ENCODE measurements at places on chromosomes 16 and 17.

GRCh38 chr16:57619606-57620334 lies 8.7 kb upstream of the ADGRG1 start:
- peak; percentile 64 for DNase-seq

DNA sequence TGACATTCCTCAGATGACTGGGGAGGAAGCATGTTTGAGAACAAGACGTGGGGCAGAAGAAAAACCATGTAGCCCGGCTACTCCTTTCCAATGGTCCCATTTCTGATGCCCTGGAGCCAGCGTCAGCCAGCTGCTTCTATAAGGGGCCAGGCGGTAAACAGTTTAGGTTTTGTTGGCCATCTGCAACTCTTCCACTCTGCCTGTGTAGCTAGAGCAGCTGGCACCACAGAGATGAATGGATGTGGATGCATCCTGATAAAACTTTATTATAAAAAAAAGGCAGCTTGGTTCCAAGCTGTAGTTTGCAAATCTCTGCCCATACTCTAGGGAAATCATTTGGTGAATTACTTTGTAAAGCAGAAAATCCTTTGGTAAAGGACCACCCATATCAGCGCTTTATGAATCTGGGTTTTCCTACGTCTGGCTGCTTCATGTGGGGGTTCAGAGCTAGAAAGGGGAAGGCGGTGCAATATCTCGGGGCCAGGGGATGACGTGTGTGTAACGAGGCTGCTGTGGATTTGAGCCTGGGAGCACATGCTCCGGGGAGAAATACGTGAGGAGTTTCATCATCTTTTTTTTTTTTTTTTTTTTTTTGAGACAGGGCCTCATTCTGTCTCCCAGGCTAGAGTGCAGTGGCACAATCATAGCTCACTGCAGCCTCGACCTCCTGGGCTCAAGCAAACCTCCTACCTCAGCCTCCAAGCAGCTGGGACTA lies 3.4 kb upstream of the SRL start:
- DNase-seq: no peak

- DNase-seq: no peak
These were observed 26.1 kb downstream of the UBE2O start for GRCh38 chr17:76426853-76427252.

DNA sequence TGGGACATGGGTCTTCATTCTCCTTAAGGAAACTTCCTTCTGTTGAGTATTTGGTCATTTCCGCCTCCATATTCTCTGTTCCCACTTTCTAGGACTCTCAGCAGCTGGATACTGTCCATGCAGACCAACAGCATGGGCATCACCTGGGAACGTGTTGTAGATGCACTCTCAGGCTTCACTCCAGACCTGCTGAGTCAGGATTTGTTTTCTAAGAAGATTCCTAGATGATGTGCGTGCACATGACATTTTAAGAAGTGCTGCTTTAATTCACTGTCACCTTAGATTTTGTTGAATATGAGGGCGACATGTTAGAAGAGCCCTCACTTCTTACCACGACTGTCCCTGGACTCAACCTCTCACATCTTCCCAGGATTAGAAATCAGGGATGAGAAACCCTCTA lies 10.0 kb upstream of the SDK2 start:
- DNase-seq: no peak

GRCh38 chr16:78235168-78235800 lies 135.8 kb downstream of the WWOX start:
- peak; percentile 14 for DNase-seq

DNA sequence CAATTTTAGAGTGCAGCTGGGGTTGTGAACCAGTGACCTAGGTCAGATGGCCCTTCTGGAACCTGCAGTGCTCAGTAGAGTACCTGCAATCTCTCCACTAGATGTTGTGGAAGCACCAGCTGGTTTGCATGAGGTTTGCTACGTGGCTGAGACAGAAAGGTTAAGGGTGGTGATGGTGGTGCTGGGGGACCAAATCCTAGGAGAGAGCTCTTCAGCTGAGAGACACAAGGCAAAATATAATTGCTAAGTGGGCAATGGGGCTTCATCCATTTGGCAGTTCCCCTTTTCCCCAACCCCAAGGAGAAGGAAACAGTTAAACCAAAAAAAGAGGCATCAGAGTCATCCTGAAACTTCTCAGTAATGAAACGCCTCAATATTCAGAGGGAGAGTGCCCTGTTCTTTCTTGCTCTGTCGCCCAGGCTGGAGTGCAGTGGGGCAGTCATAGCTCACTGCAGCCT lies 13.9 kb downstream of the ITPRIPL2 start:
- DNase-seq: no peak

DNA sequence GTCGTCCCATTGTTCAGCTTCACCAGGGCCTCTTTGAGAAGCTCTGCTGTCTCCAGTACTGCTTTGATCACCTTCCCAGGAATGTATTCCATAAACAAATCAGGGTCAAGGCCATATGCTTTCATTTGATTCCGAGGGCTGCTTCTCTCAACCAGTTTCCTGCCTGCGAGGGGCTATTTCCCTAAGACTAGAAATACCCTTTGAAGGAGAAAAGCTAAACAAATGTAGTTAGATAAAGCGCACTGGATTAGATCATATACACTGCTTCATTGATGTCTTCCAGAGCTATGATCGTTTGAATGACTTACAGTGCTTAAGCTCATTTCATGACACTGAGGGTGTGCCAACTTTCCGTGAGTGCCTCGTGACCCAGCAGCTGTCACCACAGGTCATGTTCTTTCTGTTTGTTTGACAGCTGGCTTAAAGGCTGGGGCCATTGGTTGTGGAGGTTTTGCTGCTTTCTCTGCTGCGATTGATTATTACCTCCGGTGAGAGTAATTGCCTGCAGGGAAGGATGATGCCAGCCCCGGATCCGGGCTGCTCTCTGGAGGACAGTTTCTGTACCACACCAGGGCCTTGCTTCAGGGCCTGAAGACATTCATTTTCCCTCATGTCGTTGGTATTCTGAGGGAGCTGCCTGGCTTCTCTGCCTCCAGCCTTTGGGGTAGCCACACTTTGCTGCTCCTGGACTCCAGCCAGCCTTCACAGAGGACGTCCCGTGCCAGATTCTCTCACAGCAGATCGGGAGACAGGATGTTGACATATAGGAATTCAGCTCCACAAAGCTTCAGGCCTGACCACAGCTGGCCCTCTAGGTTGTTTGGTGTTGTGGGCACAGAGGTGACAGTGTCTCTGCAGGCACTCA lies 3.9 kb downstream of the TIMM22 start:
- no peak for DNase-seq

DNA sequence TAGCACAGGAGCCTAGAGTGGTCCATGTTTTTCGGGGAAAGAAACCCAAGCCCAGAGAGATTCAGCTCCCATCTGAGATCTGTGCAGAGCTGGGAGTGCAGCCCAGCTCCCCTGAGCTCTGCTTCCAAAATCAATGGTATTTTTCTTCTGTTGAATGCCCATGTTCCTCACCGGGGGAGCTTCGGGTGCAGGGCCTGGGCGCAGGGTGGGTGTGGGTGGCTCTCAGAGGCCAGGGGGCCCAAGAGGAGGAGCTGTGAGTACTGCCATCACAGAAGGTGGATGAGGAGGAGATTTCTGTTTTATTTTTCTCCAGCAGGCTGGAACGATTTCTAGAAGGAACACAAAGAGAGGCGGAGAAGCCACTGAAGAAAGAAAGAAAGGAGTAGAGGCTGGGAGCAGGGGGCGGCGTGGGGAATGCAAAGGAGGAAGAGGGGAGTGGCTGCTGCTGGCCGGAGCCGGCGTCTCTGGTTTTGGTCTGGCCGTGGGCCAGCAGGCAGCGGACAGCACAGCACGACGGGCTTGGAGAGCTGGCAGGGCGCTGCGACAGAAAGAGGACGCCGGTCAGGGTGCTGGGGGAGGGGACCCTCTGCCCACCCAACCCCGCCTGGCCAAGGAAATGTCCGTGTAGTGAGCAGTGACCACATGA lies 76.2 kb upstream of the KSR1 start:
- no peak for DNase-seq

GRCh38 chr16:68713361-68713760 lies 23.7 kb upstream of the CDH1 start:
- no peak for DNase-seq

DNA sequence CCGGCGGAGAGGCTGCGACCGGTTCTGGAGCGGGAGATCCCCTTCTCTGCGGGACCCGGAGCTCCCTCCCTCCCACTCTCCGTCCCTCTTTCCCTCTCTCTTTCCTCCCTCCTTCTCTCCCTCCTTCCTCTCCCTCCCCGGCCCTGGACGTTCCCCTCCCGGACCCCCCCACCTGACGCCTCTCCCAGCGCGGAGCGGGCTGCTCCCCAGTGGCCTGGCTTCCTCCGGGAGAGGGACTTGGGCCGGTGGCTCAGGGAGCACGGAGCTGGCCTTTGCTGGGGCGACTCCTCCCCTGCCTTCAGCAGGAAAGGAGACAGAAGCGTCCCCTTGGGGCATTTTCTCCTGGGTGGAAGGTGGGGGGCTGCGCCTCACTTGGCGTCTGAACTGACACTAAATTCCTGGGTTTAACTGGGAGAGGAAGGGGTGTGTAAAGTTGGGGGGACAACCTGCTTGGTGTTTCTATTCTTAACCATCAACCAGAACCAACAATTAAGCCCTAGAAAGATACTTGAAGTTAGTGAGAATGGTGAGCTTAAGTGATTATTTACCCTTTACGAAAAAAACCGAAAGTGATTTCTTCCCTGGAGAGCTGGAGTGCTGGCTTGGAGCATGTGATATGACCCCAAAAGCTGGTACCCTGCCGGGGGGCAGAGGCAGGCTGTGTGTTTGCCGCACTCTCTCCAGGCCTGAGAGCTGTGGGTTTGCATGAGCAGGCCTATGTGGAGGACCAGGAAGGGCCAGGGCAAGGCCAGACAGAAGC lies 775 bp downstream of the SPIRE2 start:
- DNase-seq: no peak

- no peak for DNase-seq
These were observed 64.6 kb downstream of the KPNA2 start for GRCh38 chr17:68100000-68100641.

DNA sequence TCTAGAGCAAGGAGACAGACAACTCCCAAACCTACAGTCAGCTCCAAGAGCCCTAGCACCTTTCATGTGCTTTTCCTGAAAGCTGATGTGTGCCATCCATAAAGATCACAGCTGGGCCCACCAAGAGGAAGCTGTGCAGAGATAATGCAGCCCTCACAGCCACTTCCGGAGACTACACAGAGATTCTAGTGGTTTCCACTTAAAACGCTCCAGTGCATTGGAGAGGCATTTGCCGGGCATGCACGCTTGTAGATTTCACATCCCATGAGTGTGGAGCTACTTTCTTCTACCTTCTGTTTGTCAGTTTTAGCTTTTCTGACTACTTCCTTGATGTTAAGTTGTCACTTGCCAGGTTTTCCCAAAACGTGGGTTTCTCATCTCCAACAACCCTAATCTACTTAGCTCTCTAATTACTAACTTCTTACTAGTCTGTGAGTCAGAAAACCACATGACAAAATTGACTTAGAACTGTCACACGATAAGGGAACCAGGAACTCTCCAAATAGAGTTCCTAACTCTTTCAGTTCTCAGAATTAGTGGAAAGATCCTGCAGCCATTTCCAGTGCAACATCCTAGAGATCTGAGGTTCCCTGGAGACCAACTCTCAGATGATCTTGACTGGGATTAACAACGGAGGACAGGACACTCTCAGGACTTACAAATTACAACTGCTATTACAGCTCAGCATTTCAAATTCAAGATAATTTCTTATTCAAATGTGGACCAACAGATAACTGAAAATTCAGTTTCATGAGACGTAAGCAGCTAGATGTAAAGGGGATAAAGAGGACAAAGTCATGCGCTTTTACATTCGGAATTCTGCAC lies 28.6 kb downstream of the PMP22 start:
- DNase-seq: no peak

- DNase-seq: no peak
These were observed 2.3 kb downstream of the FDXR start for GRCh38 chr17:74870512-74870911.

DNA sequence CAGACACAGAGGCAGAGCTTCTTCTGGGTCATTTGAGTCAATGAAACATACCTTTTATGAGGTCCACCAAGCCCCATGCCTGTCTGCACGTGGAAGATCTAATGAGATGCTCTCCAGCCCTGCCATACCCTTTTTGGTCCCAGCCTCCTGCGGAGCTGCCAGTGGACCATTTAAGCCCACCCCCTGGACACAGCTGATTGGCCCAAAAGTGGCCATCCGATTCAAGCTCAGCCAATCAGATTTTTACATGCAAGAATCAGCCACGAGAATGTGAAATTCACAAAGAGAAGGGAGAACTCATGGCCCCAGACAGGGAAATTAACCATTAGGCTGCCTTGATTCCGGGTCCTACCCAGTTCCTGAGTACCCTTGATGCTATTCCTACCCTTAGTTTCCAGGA lies 231.0 kb upstream of the EEF2KMT start:
- DNase-seq: no peak

- DNase-seq: no peak
These were observed 152.4 kb downstream of the ABCC12 start for GRCh38 chr16:48003206-48003907.

- DNase-seq: peak; percentile 37
These were observed 26.9 kb upstream of the RPL38 start for GRCh38 chr17:74176546-74177001.
